Ascending aorta (tissue), 2 donors: ENCODE measurements at places on chromosomes 13 and 19. TPM values are rescaled to one million over a fixed set of nuclear protein-coding genes. Genes with fewer than 3 reads are reported as not detected.

GRCh38 chr19:3643674-3644313 lies 17.2 kb upstream of the CACTIN start:
- H3K27ac ChIP-seq: no peak overlapping the region
- peaks cover 70% of the 10 kb centered on the region for H3K36me3 ChIP-seq
- no peaks in the 10 kb centered on the region for H3K4me1 ChIP-seq
- no peak overlapping the region for H3K4me3 ChIP-seq

DNA sequence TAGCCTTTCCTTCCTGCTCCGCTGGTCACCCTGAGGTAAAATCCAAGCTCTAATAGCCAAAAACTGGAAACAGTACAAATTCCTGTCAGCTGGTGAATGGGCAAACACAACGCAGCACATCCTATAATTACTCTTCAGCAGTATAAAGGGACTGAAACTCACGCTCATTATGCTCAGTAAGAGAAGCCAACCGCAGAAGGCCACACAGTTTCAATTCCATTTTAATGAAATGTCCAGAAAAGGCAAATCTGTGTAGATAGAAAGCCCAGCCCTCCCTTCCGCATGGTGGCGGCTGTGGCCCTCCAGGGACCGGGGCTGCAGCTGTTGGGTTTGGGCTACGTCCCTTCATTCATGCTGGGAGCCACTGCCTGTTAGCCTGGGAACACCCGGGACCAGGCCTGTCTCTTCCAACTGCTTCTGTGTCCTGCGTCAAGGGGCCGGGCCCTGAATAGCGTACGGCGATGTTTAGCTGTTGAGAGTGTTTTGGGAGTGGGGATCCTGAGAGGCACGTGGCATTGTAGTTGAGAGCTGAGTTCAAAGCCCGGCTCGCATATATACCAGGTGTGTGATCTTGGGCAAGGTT lies 23.5 kb downstream of the NKPD1 start:
- no peak for DNase-seq
- H3K4me3 ChIP-seq: no peak overlapping the region
- peaks cover 17% of the 10 kb centered on the region for H3K36me3 ChIP-seq

STOML3 gene
- not detected for total RNA-seq

DNA sequence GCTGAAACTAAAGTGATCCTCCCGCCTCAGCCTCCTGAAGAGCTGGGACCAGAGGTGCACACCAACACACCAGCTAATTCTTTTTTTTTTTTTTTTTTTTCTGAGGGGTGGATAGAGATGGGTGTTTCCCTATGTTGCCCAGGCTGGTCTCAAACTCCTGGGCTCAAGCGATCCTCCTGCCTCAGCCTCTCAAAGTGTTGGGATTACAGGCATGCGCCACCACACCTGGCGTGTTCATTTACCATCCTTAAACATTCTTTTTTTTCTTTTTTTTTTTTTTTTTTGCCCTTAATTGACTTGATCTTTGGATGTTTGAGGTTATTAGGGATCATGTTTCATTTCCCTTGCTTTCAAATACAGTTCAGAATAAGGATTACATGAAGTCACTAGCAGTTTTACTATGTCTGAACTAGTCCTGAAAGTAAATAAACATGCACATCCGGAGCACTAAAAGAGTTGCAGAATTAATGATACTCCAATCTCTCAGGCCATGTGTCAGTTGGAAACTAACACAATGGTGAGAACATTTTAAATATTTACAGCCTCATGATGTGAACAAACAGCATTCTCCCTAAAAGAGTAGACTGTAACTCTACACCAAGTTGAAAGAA lies 10.2 kb downstream of the UTP14C start:
- H3K4me1 ChIP-seq: no peaks in the 10 kb centered on the region
- DNase-seq: no peak
- no peaks in the 10 kb centered on the region for H3K36me3 ChIP-seq
- H3K27ac ChIP-seq: no peak overlapping the region
- H3K4me3 ChIP-seq: no peak overlapping the region
- H3K27me3 ChIP-seq: no peaks in the 10 kb centered on the region

DNA sequence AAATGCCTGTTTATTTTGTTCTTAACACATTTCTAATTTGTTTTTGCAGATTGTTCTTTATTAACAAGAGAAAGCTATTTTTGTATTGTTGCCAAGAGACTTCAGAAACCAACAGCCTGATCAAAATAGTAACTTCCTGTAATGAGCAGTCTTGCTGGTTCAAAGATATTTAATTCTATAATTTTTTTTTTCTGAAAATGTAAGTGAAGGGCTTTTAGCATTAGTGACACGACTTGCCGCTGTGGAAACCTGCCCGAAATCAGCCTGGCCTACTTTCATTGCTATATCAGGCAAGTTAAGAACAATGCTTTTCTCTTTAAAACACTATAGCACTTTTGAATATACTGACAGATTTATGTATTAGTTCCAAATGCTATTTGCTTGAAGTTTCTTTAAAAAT lies 374.3 kb downstream of the EFNB2 start:
- no peaks in the 10 kb centered on the region for H3K36me3 ChIP-seq
- H3K4me3 ChIP-seq: no peak overlapping the region
- peaks cover 4% of the 10 kb centered on the region for H3K4me1 ChIP-seq
- no peaks in the 10 kb centered on the region for H3K27me3 ChIP-seq
- DNase-seq: no peak

GRCh38 chr13:73741111-73741510 lies 393.1 kb downstream of the KLF12 start:
- H3K36me3 ChIP-seq: no peaks in the 10 kb centered on the region
- H3K4me3 ChIP-seq: peak overlapping the region; percentile 27
- peaks cover 3% of the 10 kb centered on the region for H3K4me1 ChIP-seq
- H3K27ac ChIP-seq: no peak overlapping the region
- no peak for DNase-seq

NALCN gene
- total RNA-seq: 18.5 TPM

GRCh38 chr19:16226184-16226591 lies 28.5 kb downstream of the AP1M1 start:
- H3K36me3 ChIP-seq: peaks cover 97% of the 10 kb centered on the region
- H3K27ac ChIP-seq: no peak overlapping the region
- H3K4me3 ChIP-seq: no peak overlapping the region
- DNase-seq: no peak

CLEC4M gene
- total RNA-seq: not detected

SSC5D gene
- 22.4 TPM for total RNA-seq

- no peak for DNase-seq
- H3K36me3 ChIP-seq: peaks cover 49% of the 10 kb centered on the region
- H3K4me3 ChIP-seq: no peak overlapping the region
- H3K27ac ChIP-seq: no peak overlapping the region
These were observed 73.7 kb downstream of the COG6 start for GRCh38 chr13:39729156-39729555.

DNA sequence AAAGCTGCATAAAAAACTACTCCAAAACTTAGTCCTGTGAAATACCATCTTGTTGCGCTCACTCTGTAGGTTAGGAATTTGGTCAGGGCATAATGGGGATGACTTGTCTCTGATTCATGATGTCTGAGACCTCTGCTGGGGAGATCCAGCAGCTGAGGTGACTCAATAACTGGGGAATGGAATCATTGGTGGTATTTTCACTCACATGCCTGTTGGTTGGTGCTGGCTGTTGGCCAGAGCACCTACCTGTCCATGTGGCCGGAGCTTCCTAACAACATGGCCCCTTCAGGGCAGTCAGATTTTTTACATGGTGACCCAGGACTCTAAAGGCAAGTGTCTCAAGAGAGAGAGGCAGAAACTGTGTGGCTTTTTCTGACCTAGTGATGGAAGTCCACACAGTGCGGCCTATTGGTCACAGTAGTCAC lies 7.4 kb upstream of the ESD start:
- no peaks in the 10 kb centered on the region for H3K27me3 ChIP-seq
- no peaks in the 10 kb centered on the region for H3K36me3 ChIP-seq
- no peak overlapping the region for H3K27ac ChIP-seq
- DNase-seq: no peak

DNA sequence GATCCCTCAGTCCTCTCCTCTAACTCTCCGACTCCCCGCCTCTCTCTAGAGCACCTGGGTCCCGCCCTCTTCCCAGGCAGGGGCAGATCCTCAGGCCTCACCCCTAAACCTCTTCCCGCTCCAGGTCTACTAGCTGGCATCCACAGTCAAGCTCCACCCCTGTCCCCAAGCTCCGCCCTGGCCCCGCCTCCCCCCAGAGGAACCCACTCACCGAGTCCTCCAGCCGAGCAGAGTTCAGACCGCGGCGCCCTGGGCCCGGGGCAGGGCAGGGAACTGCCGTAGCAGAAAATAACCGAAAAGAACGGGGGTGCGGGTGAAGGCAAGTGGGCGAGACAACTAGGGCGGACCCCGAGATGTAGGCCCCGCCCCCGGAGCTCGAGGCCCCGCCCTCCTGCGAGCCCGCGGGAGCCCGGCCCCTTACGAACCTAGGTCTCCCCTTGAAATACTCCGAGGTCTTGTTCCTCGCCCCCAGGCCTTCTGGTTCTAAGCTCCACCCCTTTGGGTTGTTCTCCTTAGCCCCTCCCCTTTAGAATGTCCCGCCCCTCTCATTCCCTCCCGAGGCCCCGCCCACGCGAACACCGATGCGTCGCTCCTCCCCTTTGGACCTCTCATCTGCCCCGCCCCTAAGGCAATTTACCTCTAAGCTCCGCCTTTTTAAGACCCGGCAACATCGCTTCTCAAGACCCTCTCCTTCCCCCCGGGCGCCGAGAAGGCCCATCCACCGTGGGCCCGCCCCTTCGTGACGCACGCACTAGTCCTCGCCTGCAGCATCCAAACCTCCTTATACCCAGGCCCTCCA lies at the start of gene GGN:
Gene GGN, minus strand, starts transcription at position 485 of the 799 bp plus-strand sequence. CDS start 773 bp downstream, outside the sequence.
- DNase-seq: peak; percentile 95
- peaks cover 28% of the 10 kb centered on the region for H3K36me3 ChIP-seq
- peaks cover 6% of the 10 kb centered on the region for H3K4me1 ChIP-seq
- H3K27me3 ChIP-seq: no peaks in the 10 kb centered on the region
- H3K27ac ChIP-seq: peak within 1 kb of the TSS; percentile 97

- H3K27ac ChIP-seq: peak overlapping the region; percentile 40
- H3K4me1 ChIP-seq: no peaks in the 10 kb centered on the region
- H3K36me3 ChIP-seq: peaks cover 65% of the 10 kb centered on the region
These were observed 17.9 kb upstream of the TINCR start for GRCh38 chr19:5585461-5586299.

GRCh38 chr13:53064731-53065130 lies 36.1 kb downstream of the OLFM4 start:
- no peaks in the 10 kb centered on the region for H3K27me3 ChIP-seq
- no peaks in the 10 kb centered on the region for H3K36me3 ChIP-seq
- no peak for DNase-seq

- H3K4me3 ChIP-seq: no peak overlapping the region
- no peak for DNase-seq
- no peaks in the 10 kb centered on the region for H3K27me3 ChIP-seq
- H3K4me1 ChIP-seq: no peaks in the 10 kb centered on the region
- H3K36me3 ChIP-seq: no peaks in the 10 kb centered on the region
These were observed 51.5 kb upstream of the WDFY2 start for GRCh38 chr13:51532736-51533197.

OR4F17 gene
- not detected for total RNA-seq

C19orf73 gene
- total RNA-seq: not detected

SULT2A1 gene
- 2.1 TPM for total RNA-seq

GRCh38 chr13:99969453-99969918 lies 2.1 kb downstream of the ZIC5 start:
- peaks cover 18% of the 10 kb centered on the region for H3K4me1 ChIP-seq
- H3K27me3 ChIP-seq: peaks cover 61% of the 10 kb centered on the region
- H3K27ac ChIP-seq: no peak overlapping the region
- peak overlapping the region; percentile 45 for H3K4me3 ChIP-seq
- no peaks in the 10 kb centered on the region for H3K36me3 ChIP-seq

DNA sequence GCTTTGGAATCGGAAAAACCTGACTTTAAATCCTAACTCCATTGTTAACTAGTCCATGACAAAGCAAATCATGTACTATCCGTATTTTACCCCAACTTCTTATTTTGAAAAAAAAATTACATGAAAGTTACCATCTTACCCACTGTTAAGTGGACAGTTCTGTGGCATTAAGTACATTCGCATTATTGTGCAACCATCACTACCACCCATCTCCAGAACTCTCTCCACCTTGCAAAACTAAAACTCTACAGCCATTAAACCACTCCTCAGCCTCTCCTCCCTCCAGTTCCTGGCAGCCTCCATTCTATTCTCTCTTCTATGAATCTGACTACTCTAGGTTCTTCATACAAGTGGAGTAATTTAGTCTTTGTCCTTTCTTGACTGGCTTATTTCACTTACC lies 176.5 kb downstream of the USP12 start:
- H3K27me3 ChIP-seq: no peaks in the 10 kb centered on the region
- no peak overlapping the region for H3K4me3 ChIP-seq
- DNase-seq: no peak
- H3K4me1 ChIP-seq: no peaks in the 10 kb centered on the region
- H3K27ac ChIP-seq: no peak overlapping the region

- no peak overlapping the region for H3K4me3 ChIP-seq
- no peaks in the 10 kb centered on the region for H3K36me3 ChIP-seq
These were observed 6.3 kb upstream of the RFX1 start for GRCh38 chr19:14012378-14012915.

DNA sequence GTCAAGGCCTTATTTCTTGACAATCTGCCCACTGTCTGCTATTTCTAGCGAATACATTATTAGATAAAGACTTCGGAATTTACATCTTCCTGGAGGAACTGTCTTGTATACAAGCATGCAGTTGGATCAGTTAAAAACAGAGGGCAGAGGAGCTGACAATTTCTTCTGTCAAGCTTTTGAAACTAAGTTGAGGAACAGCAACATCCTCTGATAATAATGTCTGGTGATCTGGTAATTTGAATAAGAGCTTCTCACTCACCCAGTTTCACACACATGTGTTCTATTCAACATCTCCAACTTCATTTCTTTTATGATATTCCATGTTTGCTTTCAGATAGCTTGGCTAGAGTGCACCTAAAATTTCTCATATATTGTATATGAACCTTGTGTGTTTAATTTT lies 50.2 kb downstream of the MTMR6 start:
- H3K4me1 ChIP-seq: no peaks in the 10 kb centered on the region
- DNase-seq: no peak
- no peaks in the 10 kb centered on the region for H3K27me3 ChIP-seq
- H3K27ac ChIP-seq: no peak overlapping the region

GRCh38 chr13:53848366-53848961 lies 819.9 kb downstream of the OLFM4 start:
- no peaks in the 10 kb centered on the region for H3K36me3 ChIP-seq
- DNase-seq: no peak
- no peak overlapping the region for H3K27ac ChIP-seq
- no peak overlapping the region for H3K4me3 ChIP-seq

- H3K27me3 ChIP-seq: no peaks in the 10 kb centered on the region
- DNase-seq: no peak
- H3K27ac ChIP-seq: no peak overlapping the region
- H3K4me3 ChIP-seq: no peak overlapping the region
- H3K36me3 ChIP-seq: no peaks in the 10 kb centered on the region
These were observed 86.9 kb downstream of the HSPH1 start for GRCh38 chr13:31074756-31075155.

- H3K36me3 ChIP-seq: no peaks in the 10 kb centered on the region
- no peak overlapping the region for H3K4me3 ChIP-seq
- no peak for DNase-seq
- H3K27me3 ChIP-seq: no peaks in the 10 kb centered on the region
- no peak overlapping the region for H3K27ac ChIP-seq
- H3K4me1 ChIP-seq: no peaks in the 10 kb centered on the region
These were observed 7.8 kb upstream of the CEBPG start for GRCh38 chr19:33365691-33366090.

SHFL gene
- total RNA-seq: 98.0 TPM
